Mononuclear cell (primary cell): ENCODE measurements at places on chromosomes 16 and 17. TPM values are rescaled to one million over a fixed set of nuclear protein-coding genes. Genes with fewer than 3 reads are reported as not detected.

The C17orf113 gene
- total RNA-seq: 0.21 TPM

The RTN4RL1 gene
- not detected for total RNA-seq

The WFIKKN2 gene
- not detected for total RNA-seq

The FSCN2 gene
- 0.52 TPM for total RNA-seq

The SHBG gene
- not detected for total RNA-seq

The KCNG4 gene
- not detected for total RNA-seq

The ZG16B gene
- 1.2 TPM for total RNA-seq

The OR1F1 gene
- total RNA-seq: not detected

The FADS6 gene
- total RNA-seq: not detected

The RHBDF1 gene
- 0.21 TPM for total RNA-seq

The TTLL6 gene
- not detected for total RNA-seq

The ALOX15 gene
- not detected for total RNA-seq

The CACNG5 gene
- not detected for total RNA-seq

The KRTAP17-1 gene
- not detected for total RNA-seq

The AOC3 gene
- total RNA-seq: 0.21 TPM

The PITPNM3 gene
- total RNA-seq: 0.31 TPM
